ENCODE measurements at places on chromosomes 4 and X. TPM values are rescaled to one million over a fixed set of nuclear protein-coding genes. Genes with fewer than 3 reads are reported as not detected.

Gene IKBKG
- 41.7 TPM for total RNA-seq

DNA sequence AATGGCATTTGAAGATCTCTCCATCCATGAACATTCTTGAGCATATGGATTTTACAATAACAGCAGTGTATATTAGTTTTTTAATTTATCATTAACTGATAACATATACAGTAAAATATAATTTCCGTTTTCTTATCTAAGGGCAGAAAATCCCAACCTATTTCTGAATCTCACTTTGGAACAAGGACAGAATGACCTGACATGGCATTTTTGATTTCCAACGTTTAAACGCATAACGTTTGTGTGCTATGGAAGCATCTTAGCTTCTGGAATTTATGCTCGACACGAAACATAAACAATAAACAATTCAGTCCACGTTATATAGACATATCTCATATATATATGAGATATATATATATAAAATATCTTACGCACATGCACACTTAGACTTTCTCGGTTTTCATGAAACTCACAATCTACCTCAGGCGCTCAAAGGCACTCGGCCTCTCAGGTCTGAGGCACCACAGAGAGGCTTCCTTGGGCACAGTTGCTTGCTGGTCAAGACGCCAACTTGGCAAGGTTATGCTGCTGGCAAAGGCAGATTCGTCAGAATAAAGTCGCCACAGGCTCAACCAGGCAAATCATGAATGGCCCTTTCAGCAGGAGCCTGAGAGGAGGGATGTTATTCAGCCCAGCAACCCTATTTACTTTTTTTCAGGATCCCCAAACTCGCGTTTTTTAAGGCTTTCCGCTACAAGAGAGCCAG is 1.0 kb upstream of the UGT8 start:
- DNase-seq = no peak

Gene BMPR1B
- not detected for total RNA-seq

DNA sequence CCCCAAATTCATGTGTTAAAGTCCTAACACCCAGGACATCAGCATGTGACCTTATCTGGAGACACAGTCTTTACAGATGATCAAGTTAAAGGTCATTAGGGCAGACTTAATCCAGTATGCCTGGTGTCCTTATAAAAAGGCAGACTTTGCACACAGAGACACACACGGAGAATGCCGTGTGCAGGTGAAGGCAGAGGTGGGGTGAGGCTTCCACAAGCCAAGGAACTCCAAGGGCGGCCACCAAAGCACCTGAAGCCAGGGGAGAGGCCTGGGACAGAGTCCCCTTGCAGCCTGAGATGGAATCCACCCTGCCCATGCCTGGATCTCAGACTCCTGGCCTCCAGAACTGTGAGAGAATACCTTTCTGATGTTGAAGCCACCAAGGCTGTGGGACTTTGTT is 26.1 kb upstream of the SORCS2 start:
- no peak for DNase-seq
